ENCODE measurements at places on chromosomes 16 and 17.

DNA sequence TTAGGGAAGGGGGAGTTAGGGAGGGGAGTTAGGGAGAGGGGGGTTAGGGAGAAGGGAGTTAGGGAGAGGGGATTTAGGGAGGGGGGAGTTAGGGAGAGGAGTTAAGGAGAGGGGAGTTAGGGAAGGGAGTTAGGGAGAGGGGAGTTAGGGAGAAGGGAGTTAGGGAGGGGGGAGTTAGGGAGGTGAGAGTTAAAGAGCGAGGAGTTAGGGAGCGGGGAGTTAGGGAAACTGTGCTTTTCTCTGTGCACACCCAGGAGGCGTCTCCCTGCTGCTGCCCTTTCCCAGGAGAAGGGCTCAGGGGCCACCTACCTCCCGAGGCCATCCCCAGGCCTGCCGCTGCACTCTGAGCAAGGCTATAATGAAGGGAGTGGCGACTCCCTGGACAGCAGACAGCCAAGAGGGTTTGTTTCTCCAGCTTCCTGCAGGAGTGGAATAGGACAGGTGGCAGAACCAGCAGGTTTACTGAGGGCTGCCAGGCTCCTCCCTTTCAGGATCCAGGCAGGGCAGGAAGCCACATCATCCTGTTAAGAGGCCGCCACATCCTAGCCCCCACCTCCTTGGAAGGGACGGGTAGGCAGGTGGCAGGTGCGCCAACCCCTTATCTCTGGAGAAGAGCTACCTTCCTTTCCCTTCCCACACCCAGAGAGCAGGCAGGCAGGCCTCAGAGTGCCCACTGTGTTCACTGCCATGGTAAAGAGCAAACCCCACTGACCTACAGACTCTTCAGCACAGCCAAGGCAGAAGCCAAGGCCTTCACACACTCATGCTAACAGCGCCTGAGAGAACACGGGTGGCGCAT, 4.3 kb downstream of the CANT1 start:
- DNase-seq = no peak

DNA sequence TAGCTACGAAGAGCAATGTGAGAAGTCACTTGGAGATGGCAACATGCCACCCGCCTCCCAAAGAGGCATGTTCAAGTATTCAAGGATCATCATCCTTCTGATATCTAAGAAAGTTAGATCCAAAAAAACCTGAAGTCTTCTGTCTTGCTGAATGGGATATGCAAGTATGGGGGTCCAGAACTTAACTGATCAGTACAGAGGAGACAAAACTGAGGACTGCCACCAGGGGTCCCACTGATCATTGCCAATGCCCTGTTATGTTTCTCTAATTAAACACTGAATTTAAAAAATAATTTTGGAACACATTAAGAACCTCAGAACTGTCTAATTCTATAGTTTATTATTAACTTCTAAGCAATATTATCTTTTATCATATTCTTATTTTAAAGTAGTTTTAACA, 99.7 kb downstream of the CDH8 start:
- no peak for DNase-seq

GRCh38 chr16:48225456-48225855, 18.6 kb upstream of the LONP2 start:
- DNase-seq = no peak

GRCh38 chr16:4184038-4184702, 57.7 kb downstream of the SRL start:
- DNase-seq = no peak

GRCh38 chr16:50699326-50700159, 6.1 kb downstream of the NOD2 start:
- no peak for DNase-seq

- no peak for DNase-seq
Measured at GRCh38 chr17:38745545-38745944, 2.6 kb downstream of the PCGF2 start.

- DNase-seq = no peak
Measured at GRCh38 chr17:44832805-44833204, 2.7 kb upstream of the GJC1 start.

DNA sequence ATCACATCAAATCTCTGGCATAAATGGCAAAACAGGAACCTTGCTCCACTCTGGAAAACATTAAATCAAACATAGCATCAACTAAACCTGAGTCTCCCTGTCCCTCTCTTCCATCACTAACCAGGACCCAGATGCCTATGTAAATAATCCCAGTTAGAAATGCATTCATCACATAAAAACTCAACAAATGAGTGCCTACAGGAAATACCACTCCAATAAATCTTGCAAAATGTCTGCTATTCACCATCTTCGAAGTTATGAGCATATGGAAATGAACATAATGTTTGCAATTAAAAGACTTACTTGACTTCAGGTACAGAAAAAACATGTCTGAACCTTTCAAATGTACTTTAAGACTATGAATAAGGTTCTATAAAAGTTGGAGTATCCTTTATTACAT, 425.0 kb downstream of the CDH11 start:
- DNase-seq = no peak

- no peak for DNase-seq
Measured at GRCh38 chr16:19503461-19504075, 18.3 kb downstream of the GDE1 start.

DNA sequence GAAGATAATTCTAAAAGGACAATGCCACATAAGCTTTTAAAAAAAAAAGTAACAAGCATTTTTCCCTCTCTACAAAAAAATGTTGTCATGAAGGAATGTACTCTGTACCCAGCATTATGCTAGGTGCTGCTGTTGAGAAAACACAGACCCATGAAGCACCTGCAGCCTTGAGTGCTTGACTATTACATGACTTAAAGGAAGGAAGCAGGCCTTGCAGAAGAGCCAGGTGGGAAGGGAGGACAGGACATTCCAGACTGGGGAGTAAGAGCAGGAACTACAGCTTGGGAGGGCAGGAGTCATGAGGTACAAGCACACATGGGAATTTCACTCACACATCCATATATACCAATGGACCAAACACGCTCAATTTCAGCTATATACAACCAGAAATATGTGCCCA, 3.8 kb downstream of the MYO1D start:
- DNase-seq = no peak

GRCh38 chr17:41812381-41813151, at the start of gene FKBP10:
Gene FKBP10 (plus strand): TSS chr17:41813004. CDS start chr17:41813035, 31 bp downstream.
- DNase-seq = peak; percentile 25

DNA sequence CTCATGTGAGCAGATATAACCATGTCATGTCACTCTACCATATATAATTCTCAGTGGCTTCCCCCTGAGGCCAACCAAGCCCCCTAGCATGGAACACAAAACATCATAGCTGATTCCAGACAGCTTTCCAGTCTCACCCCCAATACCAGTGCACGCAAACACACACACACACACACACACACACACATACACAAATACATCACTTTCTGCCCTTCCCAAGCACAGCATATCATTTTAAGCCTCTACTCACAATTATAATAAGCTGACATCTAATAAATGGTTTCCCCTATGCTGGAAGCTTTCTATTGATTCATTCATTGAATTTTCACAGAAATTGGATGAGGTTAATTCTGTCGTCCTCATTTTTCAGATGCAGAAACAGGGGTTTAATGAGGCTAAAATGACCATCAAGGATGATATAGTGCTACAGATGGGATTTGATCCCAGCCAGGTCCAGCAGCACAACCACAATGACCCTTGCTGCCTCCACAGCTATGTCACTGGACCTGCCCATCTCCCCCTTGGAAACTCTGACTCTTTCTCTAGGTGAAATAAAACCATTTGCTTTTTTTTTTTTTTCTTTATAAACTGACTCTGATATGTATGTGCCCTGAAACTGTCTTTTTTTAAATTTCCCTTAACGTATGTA, 131.1 kb downstream of the TMEM114 start:
- no peak for DNase-seq

- no peak for DNase-seq
Measured at GRCh38 chr17:42347198-42347597, 41.0 kb downstream of the STAT3 start.

DNA sequence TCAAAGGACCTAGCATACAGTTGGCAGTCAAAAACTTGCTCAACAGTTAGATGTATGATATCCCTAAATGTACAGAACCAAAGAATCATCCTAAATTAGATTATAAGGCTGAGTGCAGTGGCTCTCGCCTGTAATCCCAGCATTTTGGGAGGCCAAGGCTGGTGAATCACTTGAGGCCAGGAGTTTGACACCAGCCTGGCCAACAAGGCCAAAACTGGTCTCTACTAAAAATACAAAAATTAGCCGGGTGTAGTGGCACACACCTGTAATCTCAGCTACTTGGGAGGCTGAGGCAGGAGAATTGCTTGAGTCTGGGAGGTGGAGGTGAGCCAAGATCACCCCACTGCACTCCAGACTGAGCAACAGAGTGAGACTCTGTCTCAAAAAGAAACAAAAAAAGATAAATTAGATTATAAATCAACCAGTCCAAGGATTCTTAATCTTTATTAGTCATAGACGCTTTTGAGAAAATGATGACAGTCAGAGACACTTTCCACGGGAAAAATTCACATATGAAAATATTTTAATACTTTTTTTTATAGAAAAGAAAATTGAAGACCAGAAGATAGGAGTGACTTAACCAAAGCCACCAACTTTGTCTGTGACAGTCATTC, 77.6 kb downstream of the MMD start:
- DNase-seq = no peak

DNA sequence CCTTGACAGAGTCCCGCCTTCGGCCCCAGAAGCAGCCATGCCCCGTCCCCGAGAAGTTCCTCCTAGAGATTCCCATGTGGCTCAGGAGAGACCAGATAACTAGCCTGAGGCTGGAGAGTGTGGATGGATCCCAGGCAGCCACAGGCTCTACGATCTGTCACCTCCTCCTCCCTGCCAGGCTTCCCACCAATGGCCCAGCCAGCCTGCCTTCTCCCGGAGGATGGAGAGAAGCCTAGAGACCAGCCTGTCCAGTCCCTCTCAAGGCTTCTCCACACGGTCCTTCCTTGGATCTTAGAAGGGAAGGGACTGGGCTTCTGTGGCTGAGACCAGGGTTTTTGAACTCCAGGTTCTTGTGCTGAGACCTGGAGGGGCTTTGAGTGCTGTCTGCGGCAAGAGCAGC, 1.6 kb upstream of the SMTNL2 start:
- no peak for DNase-seq

DNA sequence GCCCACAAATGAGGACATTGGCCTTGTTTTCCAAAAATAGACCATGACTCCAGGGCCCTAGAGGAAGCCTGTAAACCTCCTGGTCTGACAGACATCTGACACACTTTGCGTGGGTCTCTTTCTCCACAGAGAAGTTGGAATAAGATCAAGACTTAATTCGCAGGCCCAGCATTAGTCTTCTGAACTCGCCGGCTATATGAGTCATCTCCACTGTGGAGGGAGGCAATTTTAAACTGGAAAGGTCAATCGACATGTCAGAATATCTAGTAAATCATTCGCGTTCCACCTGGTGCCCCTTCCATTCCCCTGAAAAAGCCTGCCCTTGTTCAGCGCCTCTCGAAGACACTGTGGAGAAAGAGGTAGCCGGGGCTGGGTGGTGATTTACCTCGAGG, 140.1 kb downstream of the CLEC16A start:
- DNase-seq = no peak

DNA sequence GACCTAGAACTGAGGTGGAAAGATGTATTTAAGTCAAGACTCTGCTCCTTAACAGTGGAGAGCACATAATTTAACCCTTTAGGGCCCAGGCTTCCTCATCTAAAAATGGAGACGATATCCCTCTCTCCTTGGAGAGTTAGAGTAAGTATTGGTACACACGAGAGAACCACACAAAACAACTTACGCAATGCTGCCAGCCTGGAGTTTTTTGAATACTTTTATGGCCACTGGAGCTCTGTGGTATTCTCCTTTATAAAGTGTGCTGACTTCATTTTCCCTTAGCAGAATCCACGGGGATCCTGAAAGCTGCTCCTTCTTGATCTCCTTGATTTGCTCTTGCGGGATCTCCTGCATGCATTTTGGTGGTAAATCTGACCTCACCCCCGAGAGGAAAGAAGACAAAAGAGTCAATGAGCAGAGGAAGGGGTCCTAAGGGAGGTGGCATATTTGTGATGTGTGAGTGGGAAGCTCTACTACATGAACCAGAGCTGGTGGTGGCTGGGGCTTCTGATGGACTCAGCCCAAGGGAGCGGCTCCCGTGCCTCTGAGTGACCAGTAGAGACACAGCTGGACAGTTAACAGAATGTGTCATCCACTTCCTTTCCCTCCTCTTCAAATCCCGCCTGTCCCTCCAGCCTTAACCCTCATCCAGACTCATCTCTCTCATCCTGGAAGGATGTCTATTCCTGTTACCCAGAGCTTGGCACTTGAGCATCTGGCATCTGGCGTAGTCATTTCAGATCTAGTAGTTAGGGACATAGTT, 9.4 kb downstream of the MLKL start:
- DNase-seq = no peak

DNA sequence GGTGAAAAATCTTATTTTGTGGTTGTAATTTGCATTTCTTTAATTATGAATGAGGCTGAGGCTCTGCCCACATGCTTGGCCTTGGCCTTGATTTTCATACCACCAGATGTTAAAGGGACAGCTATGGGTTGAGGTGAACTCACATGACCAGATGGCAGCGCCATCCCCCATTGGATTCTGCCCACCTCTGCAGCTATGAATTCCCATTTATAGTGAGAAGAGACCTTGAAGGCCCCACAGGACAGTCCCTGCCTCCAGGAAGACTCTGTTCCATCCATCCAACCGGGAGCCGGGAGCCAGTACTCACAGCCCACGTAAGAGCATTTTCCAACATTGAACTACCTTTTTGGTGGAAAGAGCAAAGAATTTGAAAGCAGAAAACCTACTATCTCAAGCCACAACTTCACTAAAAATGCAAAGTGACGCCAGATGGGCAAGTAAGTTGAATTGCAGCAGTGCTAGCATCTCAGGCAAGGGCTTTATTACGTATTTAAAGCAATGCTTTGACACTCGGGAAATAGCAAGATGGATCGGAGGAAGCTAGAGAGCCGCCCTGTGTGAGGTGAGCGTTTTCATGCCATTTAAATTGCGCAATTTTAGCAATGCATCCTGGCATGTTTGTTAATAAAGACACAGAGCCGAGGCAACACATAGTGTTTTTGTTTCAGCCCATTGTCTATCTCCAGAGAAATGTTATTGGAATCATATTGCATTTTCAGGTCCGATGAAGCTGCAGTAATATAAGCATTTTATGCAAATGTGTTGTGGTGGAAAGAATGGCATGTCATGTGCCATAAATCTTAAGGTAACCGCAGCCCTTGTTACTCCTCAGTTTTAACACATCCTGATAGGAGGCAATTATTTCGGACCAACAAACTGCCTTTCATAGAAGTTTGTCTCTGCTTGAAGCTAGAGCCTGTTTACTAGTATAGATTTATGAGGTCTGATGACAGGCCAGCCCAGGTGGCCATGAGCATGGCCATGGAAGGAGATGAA, 273.4 kb upstream of the TNRC6C start:
- DNase-seq = no peak

DNA sequence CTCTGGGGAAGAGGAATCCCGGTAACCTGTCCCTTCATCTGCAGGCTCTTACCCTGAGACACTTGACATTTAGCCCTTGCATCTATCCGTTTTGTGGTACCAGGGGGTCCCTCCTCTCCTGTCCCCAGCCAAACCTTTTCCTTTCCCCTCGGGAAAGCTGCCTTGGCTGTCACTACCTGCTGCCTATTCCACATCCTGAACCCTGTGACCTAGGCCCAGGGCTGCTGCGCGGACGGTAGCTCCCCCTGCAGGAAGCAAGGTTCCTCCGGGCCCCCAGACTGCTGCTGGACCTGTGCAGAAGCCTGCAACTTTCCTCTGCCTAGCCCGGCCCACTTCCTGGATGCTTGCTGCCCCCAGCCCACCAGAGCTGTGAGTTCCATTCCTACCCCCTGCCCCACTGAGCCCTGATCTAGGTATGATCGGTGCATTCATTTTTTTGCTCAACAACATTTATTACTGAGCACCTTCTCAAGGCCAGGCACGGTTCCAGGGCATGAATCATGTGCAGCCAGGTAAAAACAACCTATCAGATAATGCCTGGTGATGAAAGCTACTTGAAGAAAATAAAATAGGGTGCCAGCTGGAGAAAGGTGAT, 10.5 kb upstream of the ALDOA start:
- DNase-seq = no peak

All from anterior cingulate cortex (tissue), 58 donors.